ENCODE measurements at places on chromosomes 13 and 19.

GRCh38 chr13:112928020-112928971, 40.7 kb upstream of the MCF2L start:
- no peak for DNase-seq

- DNase-seq, result no peak
Measured at GRCh38 chr19:39996218-39996810, 546 bp upstream of the ZNF546 start.

GRCh38 chr13:25990801-25991200, 61.0 kb downstream of the SHISA2 start:
- no peak for DNase-seq

GRCh38 chr19:36047835-36048234, 6.2 kb downstream of the THAP8 start:
- DNase-seq, result no peak

DNA sequence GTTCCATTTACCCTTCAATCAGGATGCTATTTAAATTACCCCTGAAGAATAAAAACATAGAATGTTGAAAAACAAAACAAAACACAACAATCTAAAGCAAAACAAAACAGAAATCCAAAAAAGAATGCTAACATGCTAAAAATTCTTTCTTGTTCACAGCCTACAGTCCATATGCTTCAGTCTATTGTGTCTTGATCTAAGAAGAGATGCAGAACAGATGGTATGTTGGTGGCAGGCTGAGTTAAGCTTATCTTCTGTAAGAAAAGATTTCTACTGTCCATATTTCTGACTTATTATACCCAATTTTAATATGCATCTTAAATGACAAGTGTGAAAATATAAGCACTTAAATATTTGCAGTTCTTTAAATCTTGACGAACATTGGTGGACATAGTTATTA, 356.1 kb upstream of the SLITRK1 start:
- no peak for DNase-seq

DNA sequence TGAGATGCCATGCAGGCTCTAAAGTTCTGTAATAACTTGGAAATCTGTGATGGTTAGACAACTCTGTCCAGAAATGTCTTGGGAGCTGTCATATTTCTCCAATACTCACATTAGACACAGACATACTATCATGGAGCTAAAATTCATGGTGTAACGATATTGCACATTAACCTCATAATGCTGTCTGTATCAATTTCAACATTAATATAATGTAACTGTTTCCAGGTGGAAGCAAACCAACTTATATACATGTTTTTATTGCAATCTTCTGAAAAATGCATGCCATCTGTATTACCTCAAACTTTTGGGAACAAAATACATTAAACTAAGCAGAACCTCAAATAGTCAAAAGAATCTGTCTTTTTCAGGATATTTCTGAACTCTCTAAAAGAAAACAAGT, 14.7 kb upstream of the SPART start:
- no peak for DNase-seq

GRCh38 chr19:31109636-31110035, 239.6 kb downstream of the TSHZ3 start:
- DNase-seq, result no peak

- DNase-seq, result no peak
Measured at GRCh38 chr13:58087566-58087965, 456.0 kb downstream of the PCDH17 start.

DNA sequence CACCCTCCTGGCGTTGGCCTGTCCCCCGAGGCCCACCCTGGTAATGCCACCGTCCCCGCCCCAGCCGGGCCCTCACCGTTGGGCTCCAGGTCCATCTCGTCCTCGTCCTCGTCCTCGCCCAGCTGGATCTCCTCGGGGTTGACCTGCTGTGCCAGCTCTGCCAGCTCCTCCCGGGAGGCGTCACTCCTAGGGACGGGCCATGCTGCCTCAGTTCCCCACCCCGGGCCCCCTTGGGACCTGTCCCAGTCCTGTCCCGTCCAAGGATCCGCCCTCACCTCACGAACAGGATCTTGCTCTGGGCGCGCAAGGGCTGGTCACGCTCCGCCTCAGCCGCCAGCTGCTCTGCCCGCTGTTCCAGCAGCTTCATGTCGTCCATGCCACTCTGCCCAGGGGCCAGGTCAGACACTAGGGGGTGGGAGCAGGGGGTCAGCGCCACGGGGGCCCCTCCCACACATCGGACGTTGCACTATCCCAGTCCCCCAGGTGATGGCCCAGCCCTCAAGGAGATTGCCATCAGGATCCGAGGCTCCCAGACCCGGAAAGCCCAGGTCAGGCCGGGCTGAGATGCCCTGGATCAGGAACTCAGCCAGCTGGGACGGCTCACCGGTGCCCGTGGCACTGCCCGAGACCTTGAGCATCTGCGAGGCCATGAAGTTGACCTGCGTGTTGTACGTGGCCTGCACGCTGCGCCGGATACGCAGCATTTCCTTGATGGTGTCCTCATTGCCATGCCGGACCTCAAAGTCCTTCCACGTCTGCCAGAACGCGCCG, 9.5 kb downstream of the XAB2 start:
- DNase-seq, result no peak

DNA sequence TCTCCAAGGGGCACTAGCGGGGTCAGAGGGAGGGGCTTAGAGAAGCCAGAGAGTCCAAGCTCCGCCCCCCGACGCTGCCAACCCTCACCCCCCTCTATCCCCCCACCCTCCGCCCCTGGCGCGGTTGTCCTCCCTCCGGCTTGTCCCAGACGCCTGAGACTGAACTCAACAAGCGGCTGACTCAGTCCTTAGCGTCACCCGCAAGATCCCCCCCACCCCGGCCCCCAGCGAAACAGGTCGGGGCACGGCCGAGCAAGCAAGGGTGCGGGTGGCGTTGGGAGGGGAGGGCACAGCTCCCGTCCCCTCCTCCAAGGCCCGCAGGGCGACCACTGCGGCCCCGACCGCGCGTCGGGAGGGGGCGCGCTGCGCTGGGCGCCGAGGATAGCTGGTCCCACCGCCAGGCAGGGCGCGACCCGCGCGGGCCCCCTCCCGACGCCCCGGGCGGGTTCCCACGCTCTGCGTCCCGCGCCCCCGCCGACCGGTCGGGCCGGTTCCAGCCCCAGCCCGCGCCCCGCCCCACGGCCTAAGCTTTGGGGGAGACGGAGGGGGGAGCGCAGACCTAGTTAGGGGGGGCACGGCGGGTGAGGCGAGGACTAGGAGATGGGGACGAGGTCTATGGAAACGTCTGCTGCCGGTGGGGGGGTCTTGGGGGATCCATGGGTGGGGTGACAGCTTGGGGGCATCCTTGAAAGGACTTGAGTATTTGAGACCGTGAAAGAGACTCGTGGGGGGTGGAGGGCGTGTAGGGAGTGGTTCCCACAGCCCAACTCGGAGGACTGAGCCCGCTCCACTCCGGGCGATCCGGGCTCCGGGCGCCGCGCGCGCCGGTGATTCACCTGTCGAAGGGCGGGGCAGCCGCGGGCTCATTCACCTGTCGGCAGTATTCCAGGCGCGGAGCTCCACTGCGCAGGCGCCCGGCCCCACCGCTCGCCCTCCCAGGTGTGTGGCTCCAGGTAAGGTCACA, 5.1 kb downstream of the NOTCH3 start:
- no peak for DNase-seq

GRCh38 chr13:74210693-74211393, 76.6 kb upstream of the KLF12 start:
- DNase-seq, result no peak

DNA sequence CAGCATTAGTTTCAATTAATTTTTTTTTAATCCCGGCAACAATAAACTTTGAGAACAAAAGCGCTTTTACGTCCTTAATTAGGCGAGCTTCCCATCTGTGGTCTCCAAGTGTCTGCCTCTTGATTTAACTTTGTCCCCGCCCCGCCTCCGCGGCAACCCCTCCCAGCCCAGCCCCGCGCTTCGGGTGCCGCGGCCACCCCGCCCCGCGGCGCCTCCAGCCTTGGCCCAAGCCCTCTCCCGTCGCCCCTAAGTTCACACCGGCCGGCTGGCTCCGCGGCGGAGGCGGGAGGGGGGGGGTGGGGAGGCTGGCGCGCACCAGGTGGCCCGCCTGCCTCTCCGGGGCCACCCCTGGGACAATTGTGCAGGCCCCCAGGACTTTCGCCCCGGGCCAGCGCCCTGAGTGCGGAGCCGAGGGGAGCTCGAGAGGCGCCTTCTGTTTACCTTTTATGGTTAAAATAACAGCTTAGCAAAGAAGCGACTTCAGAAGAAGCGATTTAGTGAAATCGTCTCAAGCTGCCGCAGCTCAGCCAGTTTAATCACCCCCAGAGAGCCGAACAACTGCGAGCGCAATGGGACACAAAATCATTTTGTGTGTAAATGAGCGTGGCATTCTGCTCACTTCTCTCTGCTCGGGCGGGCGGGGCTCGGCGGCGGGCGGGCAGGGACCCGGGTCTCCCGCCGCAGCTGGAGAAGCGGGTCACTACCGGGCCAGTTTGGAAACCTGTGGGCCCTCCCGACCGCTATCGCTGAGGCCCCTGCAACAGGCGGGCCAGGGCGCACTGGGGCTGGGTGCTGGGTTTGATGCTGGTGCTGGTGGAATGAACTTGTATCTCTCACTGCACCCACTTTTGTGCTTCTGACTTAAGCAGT, 1.4 kb downstream of the KCTD15 start:
- DNase-seq, result no peak

DNA sequence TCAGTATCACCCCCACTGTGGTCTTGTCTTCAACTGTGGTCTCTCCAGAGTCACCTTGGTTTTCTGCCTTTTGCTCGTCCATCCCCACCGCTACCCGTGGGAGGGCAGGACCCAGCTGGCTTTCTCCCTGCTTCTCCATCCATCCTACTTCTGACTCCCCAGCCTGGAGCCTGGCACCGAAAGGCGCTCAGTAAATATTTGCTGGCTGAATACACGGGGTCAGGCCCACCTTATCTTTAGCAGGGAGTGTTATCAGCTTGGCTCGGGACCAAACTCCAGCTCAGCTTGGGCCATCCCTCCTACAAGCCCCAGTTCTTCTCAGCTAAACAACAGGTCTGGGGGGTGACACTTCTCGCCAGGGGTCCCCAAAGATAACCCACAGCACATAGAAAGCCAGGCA, 62.0 kb upstream of the KLF2 start:
- DNase-seq, result no peak

DNA sequence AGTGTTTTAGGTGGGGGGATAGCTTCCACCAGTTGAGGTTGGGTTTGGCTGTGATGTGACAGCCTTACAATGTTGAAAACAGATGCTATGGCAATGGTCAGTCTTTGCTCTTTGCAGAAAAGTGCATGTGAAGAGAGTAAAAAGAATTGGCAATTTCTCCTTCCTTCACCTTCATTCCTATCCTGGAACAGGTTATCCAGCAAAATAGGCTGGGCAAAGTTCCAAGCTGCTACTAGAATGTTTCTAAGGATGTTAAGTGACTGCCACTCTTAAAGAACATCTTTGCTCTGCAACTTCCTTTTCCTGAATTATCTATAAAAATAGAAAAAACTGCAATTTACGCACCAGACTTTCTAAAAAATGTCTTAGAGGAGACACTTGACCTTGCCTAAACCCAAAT, 50.1 kb upstream of the MYCBP2 start:
- DNase-seq, result no peak

DNA sequence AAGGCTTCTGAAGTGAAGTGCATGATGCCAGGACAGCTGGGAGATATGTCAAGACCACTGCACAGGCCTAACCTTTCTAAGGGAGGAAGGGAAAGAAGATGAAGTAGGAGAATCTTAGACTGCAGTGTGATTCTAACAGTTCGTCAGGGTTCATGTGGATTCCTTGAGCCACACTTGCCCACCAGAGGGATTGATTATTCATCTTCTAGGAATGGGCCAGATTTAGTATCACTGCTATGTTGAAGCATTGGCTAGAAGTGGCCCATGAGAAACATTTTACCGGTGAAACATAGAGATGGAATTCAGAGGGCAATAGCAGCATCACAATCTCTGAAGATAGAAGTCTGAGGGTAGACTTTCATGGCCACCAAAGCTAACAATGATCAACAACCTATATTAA, 550.8 kb upstream of the SLITRK1 start:
- DNase-seq, result no peak

- no peak for DNase-seq
Measured at GRCh38 chr13:100835695-100836094, 161.1 kb upstream of the TMTC4 start.

GRCh38 chr13:47306991-47307390, 410.1 kb upstream of the HTR2A start:
- DNase-seq, result no peak

Measured in activated CD4-positive, alpha-beta T cell treated with anti-CD3 and anti-CD28 coated beads for 24 hours (primary cell).